Activated T-helper 17 cell treated with anti-CD3 and anti-CD28 coated beads, Interleukin-2, amount 50 U/mL, for 72 hours (primary cell): ENCODE measurements at places on chromosomes 1 and 21.

- no peak for ATAC-seq
These were observed 10.8 kb downstream of the NHLH1 start for GRCh38 chr1:160377585-160378206.

DNA sequence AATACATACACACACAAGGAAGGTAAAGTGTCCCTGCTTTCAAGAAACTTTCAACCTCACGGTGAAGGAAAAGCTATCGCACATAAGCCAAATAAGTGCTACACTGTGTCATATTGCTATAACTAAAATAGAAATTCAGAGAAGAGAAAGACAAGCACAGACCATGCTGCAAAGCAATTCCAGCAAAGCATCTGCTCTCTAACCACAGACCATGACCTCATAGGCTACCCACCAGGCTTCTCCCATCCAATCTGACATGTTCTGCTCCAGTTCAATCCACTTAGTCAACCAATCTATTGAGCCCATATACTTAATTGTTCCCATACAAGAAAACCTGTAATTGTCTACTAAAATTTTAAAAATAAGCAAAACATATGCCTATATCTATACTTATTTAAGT is 211.3 kb downstream of the BARHL2 start:
- no peak for ATAC-seq

DNA sequence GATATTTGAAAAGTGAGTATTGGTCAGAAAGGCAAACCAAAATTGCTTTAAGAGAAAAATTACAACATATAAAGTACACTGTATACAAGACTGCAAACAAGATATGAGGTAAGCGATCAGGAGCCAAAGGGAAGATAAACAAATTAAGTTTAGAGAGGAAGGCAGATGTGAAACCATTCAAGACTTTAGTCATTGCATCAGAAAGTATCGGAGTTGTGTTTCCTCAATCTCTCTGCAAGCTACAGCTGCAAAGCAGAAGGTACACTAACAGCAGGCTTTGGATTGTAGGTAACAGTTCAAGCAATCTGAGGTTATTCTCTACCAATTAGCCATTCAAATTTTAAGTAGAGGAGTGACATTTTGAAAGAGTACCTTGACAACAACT is 21.3 kb upstream of the TLCD4 start:
- no peak for ATAC-seq

DNA sequence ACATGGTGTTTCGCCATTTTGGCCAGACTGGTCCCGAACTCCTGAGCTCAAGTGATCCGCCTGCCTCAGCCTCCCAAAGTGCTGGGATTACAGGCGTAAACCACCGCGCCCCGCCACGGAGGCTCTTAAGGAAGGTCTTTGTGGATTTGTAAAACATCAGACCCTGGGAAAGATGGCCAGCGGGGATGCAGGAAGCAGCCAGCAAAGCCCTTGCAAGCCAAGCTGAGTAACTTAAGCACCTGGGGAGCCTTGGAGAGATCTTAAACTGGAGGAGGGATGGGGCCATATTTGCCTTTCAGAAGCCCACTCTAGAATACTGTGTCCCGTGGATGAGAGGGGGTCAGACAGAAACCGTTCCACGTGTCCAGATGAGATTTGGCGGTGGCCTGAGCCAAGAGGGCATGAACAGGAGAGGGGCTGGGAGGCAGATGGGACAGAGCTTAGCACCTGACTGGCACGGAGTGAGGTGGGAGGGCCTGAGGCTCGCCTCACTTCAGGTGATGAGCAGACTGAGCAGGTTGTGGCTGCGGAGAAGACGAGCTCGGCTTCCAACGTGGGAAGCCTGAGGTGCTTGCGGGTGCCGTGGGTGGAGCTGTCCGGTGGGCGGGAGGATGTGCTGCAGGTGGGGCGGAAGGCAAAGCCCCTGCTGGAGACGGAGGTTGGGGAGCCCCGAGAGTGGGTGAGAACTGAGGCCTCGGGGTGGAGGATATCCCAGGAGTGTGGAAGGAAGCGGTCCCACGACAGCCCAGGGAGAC is 11.7 kb downstream of the C1orf216 start:
- ATAC-seq: peak; percentile 20

DNA sequence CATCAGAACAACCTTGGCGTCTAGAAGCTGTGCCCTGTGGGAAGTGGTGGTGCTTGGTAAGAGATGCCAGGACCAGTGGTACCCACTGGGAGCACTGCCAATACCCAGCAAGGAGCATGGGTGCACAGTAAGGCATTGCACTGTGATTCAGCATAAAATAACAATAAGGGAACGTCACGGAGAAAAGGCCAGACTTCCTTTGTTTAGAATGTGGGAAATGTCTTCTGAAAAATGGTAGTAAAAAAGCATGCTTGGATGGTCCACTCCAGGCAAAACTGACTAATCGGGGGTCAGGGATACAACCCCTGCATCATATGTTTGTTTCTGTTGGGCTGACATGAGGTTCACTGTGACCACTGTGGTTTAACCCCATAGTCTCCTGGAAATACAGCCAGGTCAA is 14.7 kb downstream of the METTL18 start:
- ATAC-seq: no peak

- no peak for ATAC-seq
These were observed 604 bp upstream of the NBPF3 start for GRCh38 chr1:21439345-21439720.

- no peak for ATAC-seq
These were observed 23.7 kb upstream of the PEF1 start for GRCh38 chr1:31668303-31668883.

DNA sequence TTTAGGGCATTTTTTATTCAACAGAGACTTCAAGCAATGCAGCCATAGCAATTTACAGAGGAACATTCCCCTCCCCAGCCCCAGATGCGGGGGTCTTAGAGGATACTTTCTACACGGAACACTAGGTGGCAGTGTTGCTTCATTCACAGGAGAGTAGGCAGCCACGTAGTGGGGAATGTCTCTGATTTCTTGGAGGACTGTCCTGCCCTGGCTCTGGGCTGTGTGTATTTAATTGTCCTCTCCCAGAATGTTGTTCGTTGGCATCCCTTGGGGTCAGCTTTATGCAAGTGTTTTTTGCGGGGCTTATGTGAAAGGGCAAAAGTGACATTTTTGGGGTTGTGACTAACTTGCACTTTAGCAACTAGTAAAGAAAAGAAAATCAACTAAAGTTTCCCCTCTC is 96.9 kb downstream of the PAPPA2 start:
- peak; percentile 38 for ATAC-seq

DNA sequence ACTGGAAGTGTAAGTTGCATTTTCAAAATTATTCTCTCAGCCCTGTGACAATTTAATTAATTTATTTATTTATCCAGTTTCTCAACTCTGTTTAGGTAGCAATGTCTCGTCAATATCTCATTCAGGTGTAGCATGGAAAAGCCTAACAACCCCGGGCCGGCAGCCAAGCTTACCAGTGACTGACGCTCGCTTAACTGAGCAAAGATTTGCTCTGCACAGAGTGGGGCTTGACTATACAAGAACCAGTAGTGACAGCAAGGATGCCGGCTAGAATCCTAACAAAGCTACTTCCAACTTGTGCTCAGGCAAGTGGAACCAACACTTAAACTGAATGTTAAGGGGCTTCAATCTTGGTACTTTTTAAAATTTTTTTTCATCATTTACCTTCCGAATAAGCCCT is 80.9 kb upstream of the ESRRG start:
- ATAC-seq: no peak

DNA sequence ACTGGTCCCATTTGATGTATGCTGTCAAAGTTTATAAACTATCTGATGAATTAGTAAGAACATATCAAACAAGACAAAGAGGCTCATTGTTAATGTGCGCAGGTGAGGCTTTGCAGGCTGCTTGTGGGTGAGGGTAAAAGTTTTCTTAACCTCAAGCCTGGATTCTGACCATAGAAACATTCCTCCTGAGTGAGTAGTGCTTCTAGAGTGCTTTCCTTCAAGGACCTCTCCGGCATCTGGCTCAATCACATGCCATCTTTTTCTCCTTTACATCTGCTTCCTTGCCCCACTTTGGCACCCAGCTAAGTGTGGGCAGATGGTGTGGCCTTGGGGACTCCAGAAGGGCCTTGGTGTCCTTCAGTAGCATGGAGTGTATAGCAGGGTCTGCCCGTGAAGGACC is 104.0 kb downstream of the ROR1 start:
- no peak for ATAC-seq

- ATAC-seq: peak; percentile 100
These were observed at the start of gene TAF13 for GRCh38 chr1:109075531-109076490. TAF13 (minus strand) TSS chr1:109076003; CDS start chr1:109075947, 56 bp downstream.

- no peak for ATAC-seq
These were observed 321.7 kb upstream of the PLXNA2 start for GRCh38 chr1:208565756-208566440.
